CD4-positive, alpha-beta T cell treated with Interleukin-6 at 100 ng/mL for 8 hours (primary cell): ENCODE measurements at places on chromosomes 7 and 10.

- DNase-seq = no peak
These were observed 130.9 kb downstream of the CCNY start for GRCh38 chr10:35467186-35467585.

DNA sequence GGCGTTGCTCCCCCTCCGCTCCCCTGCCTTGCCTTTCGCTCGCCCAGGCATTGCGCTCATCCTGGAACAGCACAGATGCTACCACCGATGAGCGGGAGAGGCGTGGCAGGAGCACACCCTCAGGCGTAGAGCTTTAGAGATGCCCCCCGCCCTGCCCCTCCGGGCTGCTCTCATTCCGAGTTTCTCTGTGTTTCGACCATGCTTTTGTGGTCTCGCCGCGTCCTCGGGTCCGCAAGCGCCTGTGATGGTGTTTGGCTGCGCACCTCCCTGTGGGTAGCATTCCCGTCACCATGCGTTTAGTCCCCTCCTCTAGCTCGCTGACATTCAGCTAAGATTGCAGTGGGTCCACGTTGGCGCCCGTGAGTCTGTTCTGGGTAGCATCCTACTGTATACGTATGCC is 18.7 kb downstream of the NOM1 start:
- no peak for DNase-seq

DNA sequence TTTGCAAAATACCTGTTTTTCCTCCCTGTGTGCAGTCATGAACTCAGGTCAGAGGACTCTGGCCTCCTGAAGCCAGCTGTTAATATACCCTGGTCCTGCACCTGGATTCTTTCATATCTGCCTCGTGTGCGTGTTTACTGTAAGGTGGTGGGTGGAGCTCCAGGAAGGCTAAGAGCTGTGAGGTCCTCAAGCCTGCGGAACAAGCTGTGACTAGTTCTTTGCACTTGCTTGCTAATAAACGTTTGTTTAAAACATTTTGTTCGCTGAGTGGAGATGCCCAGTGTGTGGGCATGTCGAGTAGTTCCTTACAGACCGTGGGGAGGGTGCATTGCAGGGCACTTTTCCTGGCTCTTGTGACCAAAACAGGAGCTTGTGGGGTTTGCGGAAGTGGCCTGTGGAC is 139.0 kb downstream of the DOCK1 start:
- DNase-seq = no peak

GRCh38 chr7:21642422-21642821 is 99.6 kb downstream of the DNAH11 start:
- DNase-seq = no peak

- no peak for DNase-seq
These were observed 129.6 kb downstream of the VIPR2 start for GRCh38 chr7:159015081-159015453.

DNA sequence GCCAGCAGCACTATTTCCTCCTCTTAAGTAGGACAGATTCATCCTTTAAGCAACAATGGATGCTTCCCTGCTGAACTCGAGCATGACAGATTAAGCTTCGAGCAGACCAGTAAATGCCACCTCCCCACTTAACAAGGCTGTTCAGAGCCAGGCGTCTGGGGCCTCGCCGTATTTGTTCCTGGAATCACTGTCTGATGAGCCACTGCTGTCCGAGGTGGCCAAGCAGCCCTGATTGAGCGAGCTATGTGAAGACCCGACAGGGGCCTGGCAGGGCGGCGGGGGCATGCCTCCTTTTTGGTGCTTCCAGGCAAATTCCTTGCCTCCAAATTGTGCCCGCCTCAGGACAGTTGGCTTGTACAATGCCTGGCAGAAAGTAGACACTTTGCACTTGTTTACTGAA is 862.6 kb downstream of the NRG3 start:
- no peak for DNase-seq

DNA sequence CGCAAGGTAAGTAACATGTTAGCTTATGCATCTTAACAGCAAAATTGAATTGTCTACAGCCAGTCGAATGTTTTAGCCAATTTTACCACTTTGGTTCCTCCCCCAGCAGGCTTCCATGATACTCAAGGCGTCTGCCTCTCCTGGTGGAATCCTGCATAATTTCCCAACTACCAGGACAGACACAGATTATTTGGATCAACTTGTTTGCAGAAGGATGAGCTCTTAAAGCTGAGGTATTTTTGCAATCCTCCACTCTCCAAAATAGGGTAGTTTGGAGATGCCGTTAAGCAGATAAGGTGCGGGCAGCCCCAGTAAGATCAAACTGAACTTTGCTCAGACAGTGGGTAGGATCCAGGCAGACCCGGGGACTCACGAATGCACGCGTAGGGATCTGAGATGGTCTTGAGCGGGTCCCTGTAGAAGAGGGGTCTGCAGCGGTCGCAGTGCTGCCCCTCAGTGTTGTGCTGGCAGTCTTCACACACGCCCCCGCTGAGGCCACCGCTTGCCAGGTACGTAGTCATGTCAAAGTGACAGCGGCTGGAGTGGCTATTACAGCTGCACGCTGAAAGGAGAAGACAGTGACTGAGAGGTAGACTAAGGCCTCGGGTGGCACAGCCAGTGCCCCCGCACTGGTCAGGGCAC is 27.4 kb downstream of the LAMB4 start:
- no peak for DNase-seq

- DNase-seq = no peak
These were observed 972.5 kb downstream of the LRMDA start for GRCh38 chr10:76403912-76404311.
